Hepatocyte (in vitro differentiated cells): ENCODE measurements at places on chromosomes 3 and 15.

DNA sequence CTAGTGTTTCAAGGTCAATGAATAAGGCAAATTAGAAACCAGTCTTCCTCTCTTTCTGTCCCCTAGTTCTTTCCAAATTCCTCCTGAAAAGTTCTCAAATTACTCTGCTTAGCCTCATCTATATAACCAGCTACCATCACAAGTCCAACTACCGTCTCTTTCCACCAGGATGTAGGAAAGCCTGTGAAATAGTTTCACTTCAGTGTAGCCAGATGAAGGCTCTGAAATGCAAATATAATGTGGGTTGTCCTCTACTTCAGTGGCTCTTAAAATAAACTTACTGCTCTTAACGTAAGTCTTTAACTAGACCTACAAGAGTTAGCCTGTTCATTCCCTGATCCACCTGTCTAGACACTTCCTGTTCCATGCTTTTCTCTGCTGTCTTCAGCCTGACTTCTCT, 827.7 kb downstream of the ROBO1 start:
- no peak for DNase-seq

DNA sequence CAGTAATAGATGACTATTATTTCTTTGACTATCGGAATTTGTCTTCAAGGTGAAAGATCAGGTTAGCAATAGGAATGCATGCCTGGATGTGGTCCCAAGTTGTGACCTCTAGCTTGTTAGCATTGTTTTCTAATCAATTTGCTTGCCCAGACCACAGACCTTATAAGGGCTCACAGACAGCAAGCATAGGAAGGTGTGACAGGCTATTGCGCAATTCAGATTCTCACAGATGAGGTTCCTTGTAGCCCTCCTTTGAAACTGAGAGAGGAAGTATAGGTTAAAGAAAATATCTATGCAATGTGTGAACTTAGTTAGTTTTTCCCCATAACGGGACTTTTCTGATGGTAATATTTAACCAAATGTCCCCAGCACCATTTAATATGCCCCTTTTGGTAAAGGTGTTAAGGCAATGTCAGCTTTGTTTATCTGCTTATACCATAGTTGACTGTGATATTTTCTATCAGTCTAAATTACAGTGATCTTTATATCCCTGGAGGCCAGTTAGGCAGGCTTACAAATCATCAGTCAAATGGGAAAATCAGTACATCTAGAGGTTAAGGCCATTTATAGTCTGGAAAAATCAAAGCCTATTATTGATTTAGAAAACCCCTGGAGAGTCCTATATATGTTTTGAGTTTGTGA, 168.1 kb upstream of the MBNL1 start:
- peak; percentile 27 for DNase-seq

GRCh38 chr15:92011611-92012367, 158.3 kb downstream of the SLCO3A1 start:
- DNase-seq, result no peak

DNA sequence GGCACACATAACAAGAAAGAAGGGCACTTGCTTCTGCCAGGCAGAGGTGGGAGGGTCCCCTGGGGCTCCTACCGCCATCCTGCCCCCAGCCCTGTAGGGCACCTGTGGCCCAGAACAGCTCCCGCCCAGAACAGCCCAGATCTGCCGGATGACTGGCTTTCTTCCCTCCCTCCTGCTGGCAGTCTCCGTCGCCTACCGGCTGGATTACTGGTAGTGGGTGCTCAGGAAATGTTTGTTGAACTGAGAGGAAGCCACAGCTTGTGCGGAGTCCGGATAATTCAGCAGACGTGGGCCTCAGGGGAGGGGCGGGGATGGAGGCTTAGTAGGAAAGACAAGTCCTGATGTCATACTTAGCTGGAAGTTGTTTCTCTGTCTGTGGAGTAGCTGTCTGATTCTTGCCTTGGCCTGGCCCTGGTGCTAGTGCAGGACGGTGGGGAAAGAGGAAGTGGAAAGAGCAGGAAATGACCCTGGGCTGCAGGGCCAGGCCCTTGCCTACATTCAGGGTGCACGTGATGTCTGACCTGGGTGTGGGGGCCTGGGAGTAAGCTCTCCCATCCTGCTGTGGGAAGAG, 6.7 kb downstream of the CCDC9B start:
- peak; percentile 75 for DNase-seq

- peak; percentile 59 for DNase-seq
Observed at GRCh38 chr3:44885618-44886017, 11.2 kb downstream of the TGM4 start.

DNA sequence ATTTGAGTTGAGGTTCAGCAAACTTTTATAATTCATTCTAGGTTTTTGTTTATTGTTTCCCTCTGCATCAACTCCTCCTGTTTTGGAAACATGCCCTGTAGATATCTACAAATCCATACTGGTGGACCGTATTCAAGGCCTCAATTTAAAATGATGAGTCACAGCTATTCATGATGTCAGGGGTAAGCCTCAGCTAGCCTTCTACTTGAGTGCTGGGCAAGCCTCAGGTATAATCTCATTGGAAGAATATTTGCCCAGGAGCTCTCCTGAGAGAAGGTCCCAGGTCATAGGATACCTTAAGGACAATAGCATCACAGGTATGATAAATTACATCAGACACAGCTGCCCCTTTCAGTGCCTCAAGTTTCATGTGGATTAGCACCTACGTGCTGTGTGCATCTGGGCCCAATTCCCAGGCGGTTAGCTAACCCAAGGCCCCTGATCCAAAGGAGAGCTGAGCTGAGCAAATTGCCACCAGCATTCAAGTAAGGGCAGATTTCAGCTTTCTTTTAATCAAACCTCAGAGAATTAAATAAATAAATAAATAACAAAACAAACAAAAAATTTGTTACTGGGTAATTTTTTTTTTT, 87.5 kb downstream of the KCNMB2 start:
- DNase-seq, result no peak

DNA sequence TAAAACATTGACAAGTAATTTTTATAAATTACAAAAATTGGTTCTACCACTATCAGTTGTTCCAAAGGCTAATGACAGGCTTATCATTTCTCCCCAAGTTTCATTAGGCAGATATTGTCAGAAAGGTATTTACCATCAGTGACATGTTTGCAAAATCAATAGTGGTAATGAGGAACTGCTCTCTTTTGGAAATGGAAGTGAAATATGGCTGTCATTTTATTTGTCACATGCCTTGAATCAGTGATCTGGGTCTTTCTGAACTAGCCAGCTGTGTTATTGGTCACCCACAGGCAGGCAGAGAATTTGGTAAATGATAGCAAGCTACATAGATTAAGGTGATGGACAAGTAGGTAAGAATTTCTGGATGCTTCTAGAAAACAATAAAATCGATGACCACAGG, 268.0 kb upstream of the ARHGEF26 start:
- no peak for DNase-seq

DNA sequence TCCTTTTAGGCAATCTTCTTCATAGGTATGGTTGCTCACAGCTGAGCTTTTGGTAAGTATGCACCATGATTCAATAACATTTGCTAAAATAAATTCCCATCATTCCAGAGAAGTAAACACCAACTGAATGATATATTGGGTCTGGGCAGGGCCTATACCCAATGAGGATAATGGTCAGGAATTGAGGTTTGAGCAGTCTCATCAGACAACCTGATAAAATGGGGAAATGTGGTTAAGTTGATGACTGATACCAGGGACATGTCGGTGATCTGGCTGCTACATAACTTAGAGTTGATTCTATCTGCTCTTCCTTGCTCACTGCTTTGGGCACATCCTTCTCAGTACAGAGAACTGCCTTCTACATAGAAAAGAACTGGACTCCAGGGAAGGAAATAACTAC, 92.9 kb downstream of the GPR156 start:
- DNase-seq, result no peak

DNA sequence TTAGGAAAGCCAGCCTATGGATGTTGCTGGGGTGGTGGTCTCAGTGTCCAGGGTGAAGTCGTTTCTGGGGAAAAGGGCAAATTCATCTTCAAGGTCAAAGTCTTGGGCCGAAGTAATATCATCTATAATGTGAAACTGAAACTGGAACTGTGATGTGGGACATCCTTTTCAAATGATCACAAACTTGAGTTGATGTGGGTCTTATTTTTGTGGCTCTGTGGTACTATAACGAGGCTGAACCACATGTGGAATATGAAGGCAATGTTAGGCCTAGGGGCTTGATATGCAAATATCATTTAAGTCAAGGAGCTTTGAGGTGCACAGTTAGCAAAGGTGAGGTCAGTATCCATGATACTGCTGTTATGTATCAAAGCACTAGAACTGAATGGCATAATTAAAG, 1.5 kb upstream of the CD200R1L start:
- no peak for DNase-seq

DNA sequence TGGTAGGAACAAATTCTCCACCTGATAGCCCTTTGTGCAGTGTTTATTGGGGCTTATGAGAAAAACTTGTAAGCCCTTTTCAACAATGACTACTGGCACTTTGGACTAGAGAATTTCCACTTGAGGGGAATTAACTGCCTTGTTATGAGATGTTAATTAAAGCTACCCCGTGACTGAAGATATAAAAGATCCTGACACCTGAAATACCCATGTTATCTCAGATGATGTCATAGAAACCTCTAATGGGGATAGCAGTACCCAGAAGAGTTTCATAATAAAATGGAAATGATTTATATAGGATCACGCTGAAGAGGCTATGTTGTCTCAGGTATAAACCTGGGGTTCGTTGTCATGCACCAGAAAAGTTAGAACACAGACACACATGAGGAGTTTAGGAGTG, 14.5 kb upstream of the STAC start:
- DNase-seq, result no peak

DNA sequence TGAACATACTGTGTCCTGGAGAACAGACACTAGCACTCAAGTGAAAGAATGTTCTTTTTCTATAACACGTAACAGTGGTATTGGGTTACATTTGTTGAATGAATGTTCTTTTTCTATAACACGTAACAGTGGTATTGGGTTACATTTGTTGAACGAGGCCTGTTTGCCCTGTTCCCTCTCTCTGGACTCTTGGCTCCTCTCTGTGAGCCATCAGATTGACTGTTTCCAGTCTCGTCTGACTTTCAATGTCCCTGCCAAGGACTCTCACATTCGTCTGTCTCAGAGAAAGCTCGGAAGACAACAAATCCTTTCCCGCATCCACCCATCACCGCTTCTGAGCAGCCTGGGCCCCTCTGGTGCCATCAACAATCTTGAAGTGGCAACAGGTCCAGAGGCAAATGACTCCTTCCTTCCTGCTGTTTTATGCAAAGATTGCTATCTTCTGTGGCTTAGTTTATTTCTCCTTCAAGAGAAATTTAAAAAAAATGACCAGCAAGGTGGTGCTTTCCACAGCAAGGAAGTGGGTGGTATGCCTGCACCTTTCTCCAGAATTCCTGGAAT, 8.0 kb downstream of the TMEM45A start:
- DNase-seq, result no peak

DNA sequence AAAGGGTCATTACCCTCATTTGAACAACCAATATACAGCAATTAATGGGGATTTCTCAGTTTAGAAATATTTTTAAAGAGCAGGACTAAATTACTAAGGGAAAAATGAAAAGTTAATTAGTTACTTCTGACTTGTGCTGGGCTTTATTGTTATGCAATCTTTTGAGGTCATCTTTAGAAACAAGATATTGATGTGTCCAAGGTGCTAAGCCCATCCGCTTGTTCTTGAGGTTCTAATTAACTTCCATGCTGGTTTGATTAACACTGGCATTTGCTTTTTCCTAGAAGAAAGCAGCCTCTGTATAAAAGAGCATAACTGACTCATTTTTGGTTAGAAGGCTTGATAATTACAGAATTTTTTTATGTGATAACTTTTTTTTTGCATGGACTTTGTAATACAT, 256.5 kb upstream of the AGTR1 start:
- DNase-seq, result no peak

DNA sequence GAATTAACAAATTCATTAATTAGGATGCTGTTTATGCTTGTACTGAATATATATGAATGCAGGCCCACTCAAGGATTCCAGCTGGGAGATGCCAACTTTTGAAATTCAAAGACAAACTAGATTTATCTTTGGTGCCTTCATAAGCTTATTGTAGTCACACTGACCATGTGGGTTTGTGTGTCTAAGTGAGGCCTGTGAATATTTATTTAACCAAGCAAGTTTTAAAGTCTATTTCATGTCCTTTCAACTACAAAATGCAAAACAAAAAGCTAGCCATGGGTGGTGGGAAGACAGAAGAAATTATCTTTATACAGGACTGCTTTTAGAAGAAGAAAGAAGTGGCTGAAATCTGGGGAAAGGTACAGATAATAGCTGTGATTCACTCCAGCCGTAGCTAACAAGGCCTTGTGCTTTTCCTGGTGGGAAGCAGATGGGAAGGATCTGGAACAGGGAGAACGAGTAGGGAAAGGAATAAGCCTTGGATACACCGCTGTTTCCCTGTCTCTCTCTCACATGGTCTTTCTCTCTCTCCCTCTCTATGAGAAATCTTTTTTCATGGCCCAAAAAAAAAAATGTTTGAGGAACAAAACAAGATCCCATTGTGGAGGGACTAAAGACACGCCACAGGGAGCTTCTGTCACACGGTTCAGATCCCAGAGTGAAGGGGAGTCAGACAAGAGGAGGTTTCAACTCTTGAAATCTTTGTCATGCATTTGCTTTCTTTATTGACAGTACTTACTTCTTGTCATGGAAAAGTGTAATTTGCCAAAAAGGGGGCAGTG, 225.5 kb downstream of the RORA start:
- DNase-seq, result no peak

GRCh38 chr3:176584413-176585176, 612.7 kb downstream of the TBL1XR1 start:
- no peak for DNase-seq

GRCh38 chr3:13452490-13453335, 27.4 kb upstream of the HDAC11 start:
- DNase-seq, result peak; percentile 77

DNA sequence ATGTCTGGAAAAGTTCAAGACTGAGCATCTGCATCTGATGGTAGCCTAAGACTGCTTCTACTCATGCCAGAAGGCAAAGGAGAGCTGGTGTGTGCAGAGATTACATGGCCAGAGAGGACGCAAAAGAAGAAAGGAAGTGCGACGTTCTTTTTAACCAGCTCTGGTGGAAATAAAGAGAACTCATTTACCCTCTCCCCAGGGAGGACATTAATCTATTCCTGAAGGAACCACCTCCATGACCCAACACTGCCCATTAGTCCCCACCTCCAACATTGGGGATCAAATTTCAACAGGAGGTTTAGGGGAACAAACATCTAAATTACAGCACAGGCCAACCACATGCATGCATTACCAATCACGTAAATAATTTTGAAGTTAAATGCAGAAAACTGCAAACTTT, 1.5 kb upstream of the NCK1 start:
- DNase-seq, result no peak

- no peak for DNase-seq
Observed at GRCh38 chr3:165624761-165625160, 212.5 kb downstream of the BCHE start.

GRCh38 chr3:151467069-151467468, 6.2 kb upstream of the IGSF10 start:
- no peak for DNase-seq

GRCh38 chr3:10973046-10973595, 19.4 kb upstream of the SLC6A1 start:
- no peak for DNase-seq
